T-helper 2 cell (primary cell): ENCODE measurements at places on chromosomes 6 and 20.
A peak's percentile ranks its signal among the peaks of the same experiment; 100 is the strongest.

- DNase-seq: no peak
Measured at GRCh38 chr6:139839506-139840156, 465.2 kb upstream of the CITED2 start.

DNA sequence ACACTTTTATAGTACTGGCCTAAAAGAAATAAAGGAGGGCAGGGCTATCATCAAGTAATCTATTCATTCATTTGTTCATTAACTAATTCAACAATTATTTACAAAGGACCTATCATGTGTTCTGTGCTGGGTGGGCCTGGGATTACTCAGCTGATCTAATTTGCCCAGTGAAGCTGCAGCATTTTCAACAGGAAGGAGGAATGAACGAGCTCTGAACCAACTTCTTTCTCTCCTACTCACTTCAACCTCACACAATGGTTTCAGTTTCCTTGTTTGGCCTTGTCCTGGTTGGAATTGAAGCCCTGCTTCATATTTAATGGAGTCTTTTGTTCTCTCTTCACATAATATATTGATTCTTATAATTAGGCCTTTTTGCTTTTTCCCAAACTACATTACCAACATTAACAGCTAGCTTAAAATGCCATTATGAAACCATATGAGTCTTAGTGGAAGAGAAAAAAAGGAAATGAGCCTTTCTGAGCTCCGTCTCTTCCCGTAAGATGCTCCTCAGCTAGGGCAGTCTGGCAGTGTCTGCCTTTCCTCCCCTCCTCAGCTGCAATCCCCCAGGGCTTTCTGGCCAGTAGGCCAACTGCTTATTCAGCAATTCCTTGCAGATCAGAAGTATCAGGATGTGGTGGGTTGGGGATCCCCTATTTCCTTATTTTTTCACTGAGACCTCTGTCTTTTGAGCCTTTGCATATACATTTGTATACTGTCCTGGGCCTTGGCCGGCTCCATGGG, 79.4 kb upstream of the NRN1 start:
- no peak for DNase-seq

GRCh38 chr6:117482240-117483003, at the start of gene DCBLD1:
TSS of gene DCBLD1 (plus strand) at chr6:117482674. CDS start at chr6:117482782, 108 bp downstream.
- peak; percentile 48 for DNase-seq

GRCh38 chr6:83574783-83575182, 62.4 kb downstream of the PRSS35 start:
- DNase-seq: no peak

DNA sequence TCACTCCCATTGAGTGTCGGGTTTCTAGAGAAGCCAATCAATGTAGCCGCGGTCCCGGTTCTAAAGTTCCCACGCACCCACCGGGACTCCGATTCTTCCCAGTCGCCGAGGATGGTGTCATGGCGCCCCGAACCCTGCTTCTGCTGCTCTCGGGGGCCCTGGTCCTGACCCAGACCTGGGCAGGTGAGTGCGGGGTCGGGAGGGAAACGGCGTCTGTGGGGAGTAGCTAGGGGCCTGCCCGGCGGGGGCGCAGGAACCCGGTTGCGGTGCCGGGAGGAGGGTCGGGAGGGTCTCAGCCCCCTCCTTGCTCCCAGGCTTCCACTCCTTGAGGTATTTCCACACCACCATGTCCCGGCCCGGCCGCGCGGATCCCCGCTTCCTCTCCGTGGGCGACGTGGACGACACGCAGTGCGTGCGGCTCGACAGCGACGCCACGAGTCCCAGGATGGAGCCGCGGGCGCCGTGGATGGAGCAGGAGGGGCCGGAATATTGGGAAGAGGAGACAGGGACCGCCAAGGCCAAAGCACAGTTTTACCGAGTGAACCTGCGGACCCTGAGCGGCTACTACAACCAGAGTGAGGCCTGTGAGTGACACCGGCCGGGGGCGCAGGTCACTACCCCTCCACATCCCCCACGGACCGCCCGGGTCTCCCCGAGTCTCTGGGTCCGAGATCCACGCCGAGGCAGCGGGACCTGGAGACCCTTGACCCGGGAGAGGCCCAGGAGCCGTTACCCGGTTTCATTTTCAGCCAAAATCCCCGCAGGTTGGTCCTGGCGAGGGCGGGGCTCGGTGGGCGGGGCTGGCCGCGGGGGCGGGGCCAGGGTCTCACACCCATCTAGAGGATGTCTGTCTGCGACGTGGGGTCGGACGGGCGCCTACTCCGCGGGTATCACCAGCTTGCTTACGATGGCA, 35.2 kb upstream of the HLA-G start:
- DNase-seq: peak; percentile 52

- DNase-seq: no peak
Measured at GRCh38 chr6:163419413-163420288, 5.1 kb downstream of the QKI start.

- DNase-seq: no peak
Measured at GRCh38 chr6:6795393-6795792, 206.9 kb downstream of the LY86 start.
